ENCODE measurements at places on chromosomes 2 and 18.

DNA sequence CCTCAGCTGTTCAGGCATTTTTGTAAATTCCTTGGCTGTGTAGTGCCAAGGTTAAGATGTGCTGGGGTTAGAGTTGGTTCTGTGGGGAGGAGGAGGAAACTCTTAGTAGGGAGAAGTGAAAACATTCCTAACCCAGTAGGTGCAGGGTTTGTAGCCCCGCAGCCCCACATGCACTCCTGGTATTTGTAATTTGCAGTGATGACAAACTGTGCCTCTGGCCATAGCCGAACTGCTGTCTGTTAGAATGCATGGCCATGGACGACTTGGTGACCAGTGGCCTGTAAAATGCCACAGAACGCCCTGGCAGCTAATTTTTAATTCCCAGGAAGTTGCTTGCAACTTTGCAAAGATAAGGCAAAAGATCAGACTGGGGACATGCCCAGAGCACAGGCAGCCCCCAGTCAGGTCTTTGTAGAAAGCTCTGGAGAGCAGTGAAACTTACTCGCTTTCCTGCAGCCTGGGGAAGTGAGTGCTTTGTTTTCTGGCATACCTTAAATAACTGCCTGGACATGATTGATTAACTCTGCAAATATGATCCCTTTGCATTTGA, 38.4 kb downstream of the LYPD6B start:
- H3K27ac ChIP-seq, result no peak overlapping the region
- H3K4me3 ChIP-seq, result no peak overlapping the region
- no peaks in the 10 kb centered on the region for H3K27me3 ChIP-seq
- no peaks in the 10 kb centered on the region for H3K4me1 ChIP-seq
- no peak for DNase-seq

GRCh38 chr2:71882236-71882946, 265.3 kb downstream of the CYP26B1 start:
- DNase-seq, result no peak
- no peak overlapping the region for H3K27ac ChIP-seq
- no peaks in the 10 kb centered on the region for H3K4me1 ChIP-seq
- H3K4me3 ChIP-seq, result no peak overlapping the region
- no peaks in the 10 kb centered on the region for H3K27me3 ChIP-seq

- no peak for DNase-seq
- no peaks in the 10 kb centered on the region for H3K36me3 ChIP-seq
- H3K27me3 ChIP-seq, result peaks cover 96% of the 10 kb centered on the region
- no peak overlapping the region for H3K27ac ChIP-seq
- no peaks in the 10 kb centered on the region for H3K4me1 ChIP-seq
- H3K4me3 ChIP-seq, result no peak overlapping the region
Measured at GRCh38 chr2:46869621-46870020, 46.0 kb downstream of the MCFD2 start.

DNA sequence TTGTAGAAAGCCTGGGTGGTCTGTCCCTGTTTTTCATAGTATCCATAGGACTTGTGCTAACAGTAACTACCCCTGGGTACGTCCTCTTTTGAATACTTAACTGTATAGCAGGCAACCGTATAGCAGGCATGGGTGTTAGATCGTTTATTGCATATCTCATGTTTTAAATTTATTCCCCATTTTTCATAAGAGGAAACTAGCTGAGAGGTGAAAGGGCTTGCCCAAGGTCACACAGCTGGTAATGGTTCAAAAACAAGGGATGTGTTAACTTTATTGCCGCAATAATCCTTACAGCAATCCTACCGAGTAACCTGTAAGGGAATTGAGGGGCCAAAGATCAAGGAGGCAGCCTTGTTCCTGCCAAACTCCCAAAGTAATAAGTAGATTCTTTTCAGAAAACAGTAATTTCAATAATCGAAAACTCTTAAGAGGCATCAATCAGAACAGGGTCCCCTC, 990 bp upstream of the MGAT4A start:
- H3K4me3 ChIP-seq, result peak overlapping the region; percentile 76
- no peaks in the 10 kb centered on the region for H3K27me3 ChIP-seq
- H3K4me1 ChIP-seq, result peaks cover 11% of the 10 kb centered on the region
- no peaks in the 10 kb centered on the region for H3K36me3 ChIP-seq
- H3K27ac ChIP-seq, result no peak overlapping the region
- no peak for DNase-seq

GRCh38 chr2:134216152-134216829, 37.6 kb upstream of the MGAT5 start:
- peaks cover 32% of the 10 kb centered on the region for H3K4me1 ChIP-seq
- H3K27ac ChIP-seq, result peak overlapping the region; percentile 84

GRCh38 chr2:223896833-223897311, 48.3 kb downstream of the WDFY1 start:
- no peaks in the 10 kb centered on the region for H3K36me3 ChIP-seq
- H3K4me3 ChIP-seq, result peak overlapping the region; percentile 55
- peak; percentile 66 for DNase-seq
- no peaks in the 10 kb centered on the region for H3K27me3 ChIP-seq

DNA sequence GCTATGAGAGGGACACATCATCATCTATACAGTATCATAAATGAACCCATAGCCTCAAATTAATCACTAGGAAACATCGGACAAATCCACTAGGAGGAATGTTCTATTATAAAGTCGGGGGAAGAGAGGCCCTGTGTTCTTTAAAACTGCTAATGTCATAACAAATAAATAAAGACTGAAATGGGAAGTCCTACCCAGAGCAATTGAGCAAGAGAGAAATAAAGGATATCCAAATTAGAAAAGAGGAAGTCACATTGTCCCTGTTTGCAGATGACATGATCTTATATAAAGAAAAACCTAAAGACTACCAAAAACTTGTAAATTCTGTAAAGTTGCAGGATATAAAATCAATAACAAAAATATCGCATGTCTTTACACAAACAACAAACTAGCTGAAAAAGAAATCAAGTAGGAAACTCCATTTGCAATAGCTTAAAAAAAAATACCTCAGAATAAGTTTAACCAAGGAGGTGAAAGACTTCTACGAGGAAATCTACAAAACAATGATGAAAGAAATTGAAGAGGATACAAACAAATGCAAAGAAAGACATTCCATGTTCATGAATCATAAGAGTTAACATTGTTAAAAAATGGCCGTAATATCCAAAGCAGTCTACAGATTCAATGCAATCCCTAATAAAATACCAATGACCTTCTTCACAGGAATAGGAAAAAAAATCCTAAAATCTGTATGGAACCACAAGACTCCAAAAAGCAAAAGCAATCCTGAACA, 30.6 kb downstream of the RTN4 start:
- no peaks in the 10 kb centered on the region for H3K36me3 ChIP-seq
- DNase-seq, result no peak
- no peak overlapping the region for H3K4me3 ChIP-seq
- H3K27ac ChIP-seq, result no peak overlapping the region
- no peaks in the 10 kb centered on the region for H3K27me3 ChIP-seq

GRCh38 chr2:217434180-217434975, 568.4 kb downstream of the TNS1 start:
- H3K27me3 ChIP-seq, result peaks cover 34% of the 10 kb centered on the region
- DNase-seq, result no peak
- no peaks in the 10 kb centered on the region for H3K36me3 ChIP-seq

GRCh38 chr2:183780072-183780471, 655.8 kb downstream of the NUP35 start:
- H3K27ac ChIP-seq, result no peak overlapping the region
- no peak for DNase-seq
- no peaks in the 10 kb centered on the region for H3K36me3 ChIP-seq
- no peaks in the 10 kb centered on the region for H3K27me3 ChIP-seq

- H3K27me3 ChIP-seq, result no peaks in the 10 kb centered on the region
- H3K4me3 ChIP-seq, result no peak overlapping the region
- no peak for DNase-seq
Measured at GRCh38 chr2:230758566-230759480, 46.2 kb downstream of the CAB39 start.

DNA sequence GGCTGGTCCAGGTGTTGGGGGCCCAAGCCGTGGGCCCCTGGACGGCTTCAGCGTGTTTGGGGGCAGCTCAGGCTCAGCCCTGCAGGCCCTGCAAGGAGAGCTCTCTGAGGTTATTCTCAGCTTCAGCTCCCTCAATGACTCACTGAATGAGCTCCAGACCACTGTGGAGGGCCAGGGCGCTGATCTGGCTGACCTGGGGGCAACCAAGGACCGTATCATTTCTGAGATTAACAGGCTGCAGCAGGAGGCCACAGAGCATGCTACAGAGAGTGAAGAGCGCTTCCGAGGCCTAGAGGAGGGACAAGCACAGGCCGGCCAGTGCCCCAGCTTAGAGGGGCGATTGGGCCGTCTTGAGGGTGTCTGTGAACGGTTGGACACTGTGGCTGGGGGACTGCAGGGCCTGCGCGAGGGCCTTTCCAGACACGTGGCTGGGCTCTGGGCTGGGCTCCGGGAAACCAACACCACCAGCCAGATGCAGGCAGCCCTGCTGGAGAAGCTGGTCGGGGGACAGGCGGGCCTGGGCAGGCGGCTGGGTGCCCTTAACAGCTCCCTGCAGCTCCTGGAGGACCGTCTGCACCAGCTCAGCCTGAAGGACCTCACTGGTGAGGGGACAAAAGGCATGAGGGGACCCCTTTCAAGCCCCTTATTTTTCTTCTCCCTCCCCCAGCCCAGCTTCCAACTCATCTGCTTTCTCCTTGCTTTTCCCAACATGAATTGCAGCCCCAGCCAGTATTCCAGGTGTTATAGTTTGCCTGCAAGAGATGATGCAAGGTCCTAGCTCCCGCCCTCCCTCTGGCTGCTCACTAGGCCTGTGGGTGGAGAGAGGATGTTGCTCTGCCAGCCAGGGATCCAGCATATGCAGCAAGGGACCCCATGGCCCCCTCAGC, 2.9 kb upstream of the KHK start:
- peaks cover 25% of the 10 kb centered on the region for H3K4me1 ChIP-seq
- no peak for DNase-seq
- no peak overlapping the region for H3K4me3 ChIP-seq
- H3K27me3 ChIP-seq, result no peaks in the 10 kb centered on the region
- no peak overlapping the region for H3K27ac ChIP-seq

DNA sequence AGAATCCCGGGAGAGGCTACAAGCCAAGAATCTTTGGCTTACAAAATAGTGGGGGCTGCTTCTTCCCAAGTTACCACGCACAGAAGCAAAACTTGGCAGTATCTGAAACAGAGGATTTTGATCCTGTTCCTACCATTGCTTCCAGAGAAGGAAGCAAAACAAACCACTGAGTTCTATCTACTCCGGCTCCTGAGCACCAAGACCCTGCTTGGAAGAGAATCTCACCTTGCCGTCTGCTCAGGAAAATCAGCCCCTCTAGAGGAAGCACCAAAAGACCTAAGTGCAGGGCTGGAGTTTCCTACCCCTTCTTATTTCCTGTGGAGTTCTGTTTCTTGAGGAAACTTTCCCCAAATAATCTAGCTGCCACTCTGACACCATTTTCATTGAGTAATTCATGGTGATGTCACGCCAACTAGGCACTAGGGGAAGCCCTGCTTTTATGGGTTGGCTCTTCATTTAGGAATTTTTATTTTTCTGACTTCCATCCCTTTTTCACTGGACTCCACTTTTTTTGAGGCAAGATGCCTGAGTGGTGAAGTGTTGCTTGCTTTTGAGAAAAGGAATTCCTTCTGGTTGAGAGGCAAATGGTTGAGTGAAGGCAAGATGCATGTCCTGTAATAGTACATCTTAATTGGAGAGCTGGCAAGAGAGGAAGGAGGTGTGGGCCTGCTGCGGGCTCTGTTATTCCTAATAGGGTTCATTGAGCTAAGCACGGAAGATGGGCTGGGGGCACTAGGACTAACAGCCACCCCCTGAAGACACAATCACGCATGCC, 36.8 kb upstream of the EML4 start:
- H3K4me1 ChIP-seq, result peaks cover 57% of the 10 kb centered on the region
- no peak for DNase-seq
- no peaks in the 10 kb centered on the region for H3K36me3 ChIP-seq
- H3K27me3 ChIP-seq, result no peaks in the 10 kb centered on the region

- no peaks in the 10 kb centered on the region for H3K27me3 ChIP-seq
- H3K36me3 ChIP-seq, result no peaks in the 10 kb centered on the region
- no peak for DNase-seq
- peak overlapping the region; percentile 87 for H3K27ac ChIP-seq
- peaks cover 57% of the 10 kb centered on the region for H3K4me1 ChIP-seq
- H3K4me3 ChIP-seq, result no peak overlapping the region
Measured at GRCh38 chr2:101830146-101830545, 132.6 kb downstream of the MAP4K4 start.

Data from MM.1S (cell line).